GM12891 (cell line): ENCODE measurements at places on chromosomes 4 and X.

DNA sequence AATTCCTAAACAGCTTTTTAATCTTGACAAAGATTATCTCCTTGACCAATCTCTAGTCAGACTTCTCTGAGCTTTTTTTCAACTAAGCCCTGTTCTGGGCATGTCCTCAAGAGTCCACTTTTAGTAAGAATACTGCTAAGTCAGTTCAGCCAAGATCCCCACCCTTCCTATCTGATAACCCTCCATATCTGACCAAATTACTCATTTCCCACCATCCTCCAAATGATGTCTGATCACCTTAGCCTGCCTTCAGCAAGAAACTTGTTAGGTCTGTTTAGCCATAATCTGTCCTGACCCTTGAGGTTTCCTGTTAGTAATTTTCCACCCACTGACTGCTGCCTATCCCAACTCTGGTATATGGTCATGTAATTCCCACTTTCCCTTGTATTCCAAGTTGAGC lies 65.2 kb downstream of the FAM13A start:
- DNase-seq: no peak

DNA sequence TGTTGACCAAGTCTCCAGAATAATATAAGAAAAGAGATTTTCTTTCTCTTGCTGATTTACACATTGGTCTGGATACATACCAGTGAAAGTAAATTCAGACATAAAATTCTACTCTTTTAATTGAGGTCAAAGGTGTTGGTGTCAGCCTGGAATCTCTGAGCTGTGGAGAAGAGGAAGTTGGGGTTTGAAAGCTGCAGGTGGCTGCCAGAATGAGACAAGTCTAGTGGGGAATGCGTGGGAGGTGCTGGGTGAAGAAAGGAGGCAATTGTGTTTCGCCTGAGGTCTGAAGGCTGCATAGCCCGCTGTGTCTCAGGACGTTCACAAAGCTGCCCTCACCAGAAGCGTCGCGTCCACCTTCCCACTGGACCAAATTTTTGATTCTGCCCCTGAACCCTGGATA lies 31.2 kb downstream of the PHEX start:
- peak; percentile 13 for DNase-seq

DNA sequence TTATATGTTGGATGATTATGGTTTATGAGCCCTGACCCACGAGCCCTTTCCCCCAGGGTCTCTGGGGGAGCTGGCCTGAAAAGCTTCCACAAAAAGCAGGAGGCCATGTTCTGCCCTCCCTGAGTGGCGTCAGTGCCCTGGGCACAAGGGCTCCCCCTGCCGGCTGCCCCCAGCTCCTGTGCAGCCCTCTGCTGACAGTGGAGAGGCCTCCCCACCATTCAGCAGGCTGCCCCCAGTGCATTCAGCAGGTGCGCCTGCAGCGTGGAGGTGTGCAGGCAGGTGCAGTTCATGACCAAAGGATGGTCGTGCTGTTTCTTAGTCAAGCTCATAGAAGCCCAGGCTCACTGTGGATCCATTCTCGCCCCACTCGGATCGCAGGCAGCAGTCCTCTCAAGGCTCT lies 12.5 kb upstream of the S100P start:
- no peak for DNase-seq

- no peak for DNase-seq
These were observed 36.0 kb upstream of the SMARCAD1 start for GRCh38 chr4:94171616-94172015.

- no peak for DNase-seq
These were observed 104.0 kb upstream of the MBNL3 start for GRCh38 chrX:132592880-132593279.

DNA sequence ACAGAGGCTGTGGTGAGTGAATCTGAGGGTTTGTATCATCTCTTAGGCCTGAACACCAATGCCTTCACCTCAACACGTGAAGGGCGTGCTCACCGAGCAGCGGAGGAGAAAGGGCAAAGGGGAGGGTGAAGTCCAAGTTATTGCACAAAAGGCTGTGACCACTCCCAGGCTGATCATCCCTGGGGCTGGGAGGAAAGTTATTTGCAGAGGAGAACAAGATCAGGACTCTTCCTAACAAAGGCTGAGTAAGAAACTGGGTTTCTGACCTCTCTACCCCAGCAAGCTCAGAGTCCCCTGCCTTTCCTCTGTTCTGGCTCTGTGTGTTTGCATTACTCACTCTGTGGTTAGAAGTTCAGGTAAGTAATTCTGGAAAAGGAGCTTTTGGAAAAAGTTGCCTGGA lies 366.3 kb upstream of the CXorf51A start:
- DNase-seq: no peak

- DNase-seq: no peak
These were observed 8.0 kb upstream of the CRMP1 start for GRCh38 chr4:5900844-5901243.

GRCh38 chrX:152960115-152960514 lies 33.8 kb downstream of the PNMA5 start:
- no peak for DNase-seq

DNA sequence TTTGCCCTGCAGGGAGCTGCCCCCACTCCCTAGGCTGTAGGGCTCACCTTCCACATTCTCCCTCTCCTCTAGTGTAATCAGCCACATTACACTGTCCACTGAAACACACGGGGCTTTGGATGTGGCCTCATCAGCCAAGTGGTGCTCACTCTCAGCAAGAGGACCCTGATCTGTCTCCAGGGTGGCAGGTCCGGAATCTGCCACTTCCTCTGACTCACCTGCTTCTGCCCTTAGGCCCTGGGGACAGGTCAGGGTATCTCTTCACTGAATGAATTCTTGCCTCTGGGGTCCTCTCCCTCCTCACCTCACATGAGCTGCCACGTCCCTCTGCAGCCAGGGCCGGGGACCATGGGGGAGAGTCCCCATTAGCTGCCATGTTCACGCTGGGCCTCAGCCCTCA lies 15.9 kb downstream of the ZNF41 start:
- no peak for DNase-seq

- no peak for DNase-seq
These were observed 355.0 kb downstream of the PPP1R2C start for GRCh38 chrX:42422961-42423360.

- DNase-seq: no peak
These were observed 84.6 kb upstream of the PACRGL start for GRCh38 chr4:20615486-20616260.

- no peak for DNase-seq
These were observed 365.8 kb upstream of the TENM3 start for GRCh38 chr4:181877329-181877848.

- DNase-seq: no peak
These were observed 91.2 kb downstream of the ADRA2C start for GRCh38 chr4:3857269-3857926.

- peak; percentile 14 for DNase-seq
These were observed 36.1 kb upstream of the DOCK11 start for GRCh38 chrX:118459494-118459893.

GRCh38 chrX:28549838-28550237 lies 37.4 kb upstream of the IL1RAPL1 start:
- no peak for DNase-seq

GRCh38 chr4:48331577-48332330 lies 9.6 kb upstream of the SLAIN2 start:
- DNase-seq: no peak

- DNase-seq: no peak
These were observed 15.1 kb upstream of the PRSS12 start for GRCh38 chr4:118367872-118368271.

GRCh38 chr4:172818901-172819300 lies 349.7 kb upstream of the GALNT7 start:
- DNase-seq: no peak

DNA sequence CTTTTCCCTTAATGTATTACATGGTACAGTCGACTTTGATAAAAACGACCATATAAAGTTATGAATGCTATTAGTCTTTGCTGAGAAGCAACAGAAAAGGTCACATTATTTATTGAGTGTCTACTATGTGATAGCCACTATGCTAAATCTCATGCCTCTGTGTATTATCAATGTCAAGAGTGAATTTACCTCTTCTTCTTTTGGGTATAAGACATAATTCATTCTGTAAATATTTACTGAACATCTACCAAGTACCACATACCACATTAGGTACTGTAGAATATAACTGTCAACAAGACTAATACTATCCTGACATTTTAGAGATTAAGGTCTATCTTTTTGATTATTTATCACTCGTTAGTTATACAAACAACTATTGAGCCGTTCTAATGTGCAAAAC lies 268.7 kb upstream of the FTHL17 start:
- DNase-seq: no peak

GRCh38 chr4:42262701-42263490 lies 110.4 kb upstream of the BEND4 start:
- no peak for DNase-seq

DNA sequence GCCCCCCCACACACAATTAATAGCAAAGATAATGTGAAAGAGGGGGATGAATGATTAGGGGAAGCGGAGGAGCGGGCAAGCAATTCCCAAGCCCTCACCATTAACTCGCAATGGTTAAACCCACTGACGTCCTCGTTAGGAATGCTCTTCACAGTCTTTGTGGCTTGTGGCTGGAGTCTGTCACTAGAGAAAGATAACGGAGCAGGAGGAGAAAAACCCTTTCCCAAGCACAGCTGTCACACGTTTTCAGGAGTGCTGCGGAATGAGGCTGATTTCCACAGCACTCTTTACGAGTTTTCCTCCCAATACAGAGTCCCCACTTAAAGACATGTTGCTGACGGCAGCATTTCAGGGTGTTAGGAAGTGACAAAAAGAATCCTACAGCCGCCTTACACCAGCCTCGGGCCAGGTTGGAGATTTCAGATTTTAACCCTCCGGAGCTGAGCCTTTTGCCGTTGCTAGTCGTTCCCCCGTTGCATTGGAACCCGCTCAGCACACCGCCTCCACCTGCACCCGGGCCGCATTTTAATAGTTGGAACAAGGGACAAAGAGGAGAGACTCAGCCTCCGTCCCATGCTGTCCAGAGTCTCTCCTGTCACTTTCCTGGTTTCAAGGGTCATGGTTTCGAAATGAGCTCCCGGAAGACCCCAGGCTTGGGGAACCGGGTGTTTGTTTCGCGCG lies 92.2 kb downstream of the GEMIN8 start:
- DNase-seq: no peak

- no peak for DNase-seq
These were observed 91.1 kb downstream of the PPP3CA start for GRCh38 chr4:101256222-101256621.

- no peak for DNase-seq
These were observed 77.0 kb upstream of the MXD4 start for GRCh38 chr4:2338754-2339457.

DNA sequence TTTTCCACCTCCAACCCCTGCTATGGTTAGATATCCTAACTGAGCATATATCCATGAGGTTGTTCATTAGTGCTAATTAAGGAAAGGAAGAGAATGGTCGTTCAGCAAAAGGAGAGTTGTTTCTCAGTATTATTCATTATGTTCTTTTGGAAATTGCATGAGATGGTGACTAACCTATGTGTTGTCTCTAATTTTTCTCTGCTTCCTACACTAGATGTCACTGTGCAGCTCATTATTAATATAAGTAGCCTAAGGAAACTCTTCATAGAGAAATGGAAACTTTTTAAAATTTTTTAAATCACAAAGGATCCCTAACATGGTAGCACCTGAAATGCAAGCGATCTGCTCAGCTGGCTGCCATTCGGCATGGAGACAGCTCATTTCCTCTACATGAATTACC lies 67.7 kb upstream of the FAM9A start:
- DNase-seq: no peak

DNA sequence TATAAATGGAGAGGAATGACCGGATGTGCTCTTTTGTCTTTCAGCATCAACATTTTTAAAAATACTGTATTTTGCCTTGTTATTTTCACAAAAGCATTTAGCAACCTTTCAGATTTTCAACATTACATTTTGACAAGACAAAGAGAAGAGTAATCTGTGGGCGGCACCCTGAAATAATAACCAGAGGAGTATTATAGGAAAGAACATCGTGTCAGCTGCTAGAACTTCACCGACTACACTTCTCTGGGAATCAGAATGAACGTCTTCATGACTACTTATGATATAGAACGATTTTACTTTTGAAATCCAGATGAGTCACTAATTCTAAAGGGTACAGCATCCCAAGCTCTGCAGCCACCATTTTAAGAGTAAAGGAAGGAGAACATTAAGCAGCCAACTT lies 531.5 kb upstream of the FRG1 start:
- no peak for DNase-seq

- DNase-seq: no peak
These were observed 28.1 kb upstream of the LGI2 start for GRCh38 chr4:25058796-25059195.

- no peak for DNase-seq
These were observed 144.5 kb downstream of the NPNT start for GRCh38 chr4:106039796-106040195.

GRCh38 chr4:33060674-33061542 lies 2340.7 kb downstream of the PCDH7 start:
- no peak for DNase-seq

GRCh38 chr4:96260064-96260682 lies 420.3 kb downstream of the PDHA2 start:
- no peak for DNase-seq

- no peak for DNase-seq
These were observed 158.0 kb downstream of the SH2D1A start for GRCh38 chrX:124504111-124504983.

DNA sequence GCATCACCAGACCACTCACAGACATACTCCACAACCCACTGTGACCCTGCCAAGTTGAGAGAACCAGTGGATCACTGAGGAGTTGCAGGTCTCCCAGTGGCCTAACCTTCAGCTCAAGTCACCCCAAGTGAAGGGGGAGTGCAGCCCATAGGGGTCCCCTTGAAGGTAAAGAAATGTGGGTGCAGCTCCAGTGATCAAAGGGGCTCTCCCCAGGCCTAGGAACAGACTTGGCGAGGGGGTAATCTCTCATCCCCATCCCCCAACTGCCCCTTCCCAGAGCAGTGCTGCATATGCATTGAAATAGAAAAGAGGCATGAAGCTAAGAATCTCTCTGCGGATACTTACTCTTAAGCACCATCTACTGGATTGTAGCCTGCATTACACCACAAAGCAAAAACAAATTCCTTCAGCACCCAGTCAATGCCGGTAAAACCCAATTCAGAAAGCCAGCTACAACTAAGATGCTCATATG lies 27.0 kb downstream of the MAGEE1 start:
- DNase-seq: no peak

- no peak for DNase-seq
These were observed 74.3 kb downstream of the FRAS1 start for GRCh38 chr4:78131403-78131802.

- DNase-seq: no peak
These were observed 210.6 kb upstream of the FAT1 start for GRCh38 chr4:186934244-186934643.

GRCh38 chr4:108982402-108983185 lies 219.7 kb upstream of the ETNPPL start:
- no peak for DNase-seq

DNA sequence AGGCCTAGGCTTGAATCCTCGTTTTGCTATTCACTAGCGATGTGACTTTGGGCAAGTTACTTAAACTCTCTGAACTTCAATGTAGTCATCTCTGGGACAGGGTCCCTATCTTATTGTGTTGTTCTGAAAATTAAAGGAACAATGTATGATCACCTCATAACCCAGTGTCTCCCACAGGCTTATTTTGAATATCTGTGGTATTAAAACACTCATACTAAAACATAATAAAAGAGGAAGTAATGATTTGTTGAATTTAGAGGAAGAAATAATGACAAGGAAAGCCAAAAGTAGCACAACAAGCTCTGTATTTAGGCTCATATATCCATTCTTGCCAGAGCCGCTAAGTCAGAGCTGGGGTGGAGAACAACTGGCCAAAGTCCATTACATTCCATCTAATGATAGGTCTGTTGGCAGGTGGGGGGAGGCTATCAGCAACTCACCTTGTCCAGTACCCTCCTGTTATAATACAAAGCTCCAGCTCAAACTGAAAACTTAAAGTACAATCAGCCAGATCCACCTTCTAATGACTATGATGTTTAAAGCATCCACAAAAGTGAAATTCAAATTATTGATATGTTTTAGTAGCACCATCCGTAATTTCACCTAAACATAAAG lies 64.5 kb upstream of the LSM6 start:
- DNase-seq: no peak
